ENCODE measurements at places on chromosomes 7 and 10.

GRCh38 chr7:6486438-6487183, 38.9 kb upstream of the DAGLB start:
- DNase-seq: no peak

- no peak for DNase-seq
These were observed 216.5 kb upstream of the MKLN1 start for GRCh38 chr7:131111081-131111576.

GRCh38 chr7:30898411-30898810, 13.2 kb upstream of the AQP1 start:
- no peak for DNase-seq

GRCh38 chr10:130914367-130914766, 397.2 kb downstream of the TCERG1L start:
- no peak for DNase-seq

- DNase-seq: no peak
These were observed 75.5 kb upstream of the RPA3 start for GRCh38 chr7:7793921-7794320.
